ENCODE measurements at places on chromosomes 12 and 14.

DNA sequence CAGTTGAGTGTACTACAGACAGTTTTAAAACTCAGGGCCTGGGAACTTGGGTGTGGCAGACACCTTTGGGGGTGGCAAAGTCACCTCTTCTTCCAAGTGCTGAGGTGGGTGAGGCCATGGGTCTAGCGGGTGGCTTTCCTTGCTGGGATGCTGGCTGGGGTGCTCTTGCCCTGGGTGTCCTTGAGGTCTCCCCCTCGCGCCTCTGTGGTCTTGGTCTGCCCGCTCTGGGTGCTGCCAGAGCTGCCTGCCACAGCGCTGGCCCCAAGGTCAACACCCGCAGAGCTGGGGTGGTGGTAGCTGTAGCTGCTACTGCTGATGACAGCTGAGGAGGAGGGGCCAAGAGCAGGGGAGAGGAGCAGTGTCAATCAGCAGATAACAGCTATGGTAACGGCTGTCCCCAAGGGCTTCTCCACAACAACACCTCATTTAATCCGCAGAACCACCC lies 6.8 kb downstream of the KRT74 start:
- DNase-seq: no peak

GRCh38 chr12:105335856-105336255 lies 5.4 kb downstream of the C12orf75 start:
- DNase-seq: no peak

DNA sequence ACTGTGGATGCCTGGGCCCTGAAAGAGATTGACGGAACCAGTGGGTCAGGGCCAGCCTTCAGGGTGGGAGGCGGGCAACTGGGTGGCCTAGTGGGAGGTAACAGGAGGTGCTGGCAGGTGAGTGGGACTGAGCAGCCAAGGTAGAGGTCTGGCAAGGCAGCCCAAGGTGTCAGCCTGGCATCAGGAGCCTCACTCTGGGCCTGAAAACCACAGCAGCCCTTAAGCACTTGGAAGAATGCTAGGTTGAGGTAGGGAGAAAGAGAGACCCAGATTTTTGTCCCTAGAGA lies 315.8 kb upstream of the PRICKLE1 start:
- no peak for DNase-seq

DNA sequence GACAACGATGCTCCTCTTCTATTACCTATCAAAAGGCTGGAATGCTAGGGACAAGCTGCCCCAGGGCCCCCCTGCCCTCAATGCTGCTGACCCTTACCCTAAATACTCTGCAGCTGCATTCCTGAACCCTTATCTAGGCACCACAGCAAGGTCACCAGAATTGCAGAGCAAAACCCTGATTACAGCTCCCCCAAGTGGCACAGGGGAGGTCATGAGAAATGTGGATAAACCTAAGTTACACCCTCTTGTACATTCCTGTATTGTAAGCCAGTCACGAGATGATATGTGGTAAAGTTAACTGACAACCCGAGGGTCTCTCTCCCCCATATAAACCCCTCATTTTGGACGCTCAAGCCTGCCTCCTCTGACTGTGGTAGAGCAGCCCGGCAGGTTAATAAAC lies 411.8 kb upstream of the STXBP6 start:
- no peak for DNase-seq

DNA sequence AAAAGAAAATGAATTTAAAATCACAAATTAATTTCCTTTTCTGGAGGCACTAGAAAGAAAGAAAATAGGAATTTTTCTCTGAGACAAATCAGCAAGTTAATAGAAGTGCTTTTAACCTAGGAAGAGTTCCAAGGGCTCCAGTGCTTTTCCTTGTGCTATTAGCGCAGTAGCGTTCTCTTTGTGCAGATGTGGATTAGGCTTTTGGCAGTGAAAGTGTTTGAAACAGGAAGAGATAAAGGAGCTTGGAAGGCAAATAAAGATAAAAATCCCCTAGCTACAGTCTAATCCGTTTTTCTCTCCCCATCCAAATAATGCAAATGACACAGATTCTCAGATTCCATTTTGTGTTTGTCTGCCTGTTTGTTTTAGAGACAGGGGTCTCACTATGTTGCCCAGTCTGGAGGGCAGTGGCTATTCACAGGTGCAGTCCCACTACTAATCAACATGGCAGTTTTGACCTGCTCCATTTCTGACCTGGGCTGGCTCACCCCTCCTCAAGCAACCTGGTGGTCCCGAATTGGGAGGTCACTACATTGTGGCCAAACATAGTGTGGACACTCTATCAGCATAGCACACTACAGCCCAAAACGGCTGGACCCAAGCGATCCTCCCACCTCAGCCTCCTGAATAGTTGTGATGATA lies 166.1 kb downstream of the PAWR start:
- DNase-seq: no peak

DNA sequence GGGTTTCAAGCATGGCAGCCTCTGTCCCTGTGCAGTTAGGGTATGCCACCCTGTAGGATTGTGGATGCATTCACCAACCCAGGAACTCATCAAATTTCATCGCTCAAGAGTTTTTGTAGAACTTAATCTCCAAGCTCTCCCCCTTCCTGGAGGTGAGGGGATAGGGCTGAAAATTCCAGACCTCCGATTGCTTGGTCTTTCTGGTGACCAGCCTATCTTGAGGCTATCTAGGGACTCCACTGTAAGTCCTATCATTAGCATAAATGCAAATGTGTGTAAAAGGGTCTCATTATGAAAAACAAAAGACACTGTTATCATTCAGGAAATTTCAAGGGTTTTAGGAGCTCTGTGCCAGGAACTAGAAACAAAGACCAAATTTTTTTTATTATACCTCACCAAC lies 244.0 kb downstream of the DUSP6 start:
- no peak for DNase-seq

GRCh38 chr14:69317102-69317755 lies 57.3 kb downstream of the GALNT16 start:
- DNase-seq: peak; percentile 98

DNA sequence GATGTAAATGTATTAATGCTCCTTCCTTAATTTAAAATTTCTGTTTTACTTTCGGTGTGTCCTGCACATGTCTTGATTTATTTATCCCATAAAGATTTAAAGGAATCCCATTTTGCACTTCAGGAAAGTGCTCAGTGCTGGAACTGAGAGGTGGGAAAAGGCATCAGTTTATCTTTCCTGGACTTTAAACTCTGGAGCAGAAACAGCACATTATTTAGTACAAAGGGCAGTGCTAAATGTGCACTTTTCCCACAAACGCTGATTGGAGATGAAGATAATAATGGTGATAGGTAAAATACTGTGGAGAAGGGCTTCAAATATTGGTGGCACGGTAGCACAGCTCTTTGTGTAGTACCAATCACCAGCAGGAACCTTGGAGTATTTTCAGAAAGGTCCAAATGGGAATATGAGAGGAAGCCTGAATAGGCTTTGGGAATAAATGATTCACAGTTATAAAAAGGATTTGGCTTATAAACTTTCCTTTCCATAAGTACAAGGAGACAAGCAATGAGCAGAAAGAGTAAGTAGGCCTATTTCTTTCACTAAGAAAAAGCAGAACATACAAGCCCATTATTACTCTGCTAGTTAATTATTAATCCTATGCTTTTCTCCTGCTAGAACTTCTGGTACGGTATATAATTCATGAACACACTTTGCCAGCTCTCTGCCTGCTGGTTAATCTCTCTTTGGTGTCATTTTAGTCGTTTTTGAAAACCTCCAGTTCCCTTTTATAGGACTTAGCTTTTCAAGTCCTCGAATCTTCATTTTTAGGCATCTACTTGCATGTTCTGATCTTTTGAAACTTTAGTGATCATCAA lies 58.3 kb downstream of the SLC15A5 start:
- no peak for DNase-seq

DNA sequence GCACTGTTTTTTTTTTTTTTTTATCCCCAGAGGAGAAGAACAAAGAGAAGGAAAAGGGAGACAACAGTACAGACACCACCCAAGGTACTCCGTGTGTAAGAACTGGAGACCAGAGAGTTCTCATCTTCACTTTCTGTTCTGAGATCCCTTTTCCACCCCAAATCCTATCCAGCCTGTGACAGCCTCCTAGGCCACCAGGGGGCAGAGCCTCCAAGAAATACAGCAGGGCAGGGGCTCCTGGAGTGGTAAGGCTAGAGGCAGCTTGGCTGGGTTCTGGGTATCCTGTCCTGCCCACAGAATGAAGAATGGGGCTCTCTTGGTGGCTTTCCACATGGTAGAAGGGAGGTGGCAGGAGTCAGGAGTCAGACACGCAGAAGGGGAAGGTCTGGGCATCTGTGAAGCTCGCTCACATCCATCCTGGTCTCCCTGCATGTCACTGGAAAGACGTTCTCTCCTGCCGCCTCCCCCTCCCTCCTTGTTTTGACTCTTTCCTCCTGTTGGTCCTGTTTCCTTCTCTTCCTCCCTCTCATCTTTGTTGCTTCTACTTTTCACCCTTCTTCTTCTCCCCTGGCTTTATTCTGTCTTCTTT lies 12.0 kb downstream of the CLSTN3 start:
- DNase-seq: no peak

DNA sequence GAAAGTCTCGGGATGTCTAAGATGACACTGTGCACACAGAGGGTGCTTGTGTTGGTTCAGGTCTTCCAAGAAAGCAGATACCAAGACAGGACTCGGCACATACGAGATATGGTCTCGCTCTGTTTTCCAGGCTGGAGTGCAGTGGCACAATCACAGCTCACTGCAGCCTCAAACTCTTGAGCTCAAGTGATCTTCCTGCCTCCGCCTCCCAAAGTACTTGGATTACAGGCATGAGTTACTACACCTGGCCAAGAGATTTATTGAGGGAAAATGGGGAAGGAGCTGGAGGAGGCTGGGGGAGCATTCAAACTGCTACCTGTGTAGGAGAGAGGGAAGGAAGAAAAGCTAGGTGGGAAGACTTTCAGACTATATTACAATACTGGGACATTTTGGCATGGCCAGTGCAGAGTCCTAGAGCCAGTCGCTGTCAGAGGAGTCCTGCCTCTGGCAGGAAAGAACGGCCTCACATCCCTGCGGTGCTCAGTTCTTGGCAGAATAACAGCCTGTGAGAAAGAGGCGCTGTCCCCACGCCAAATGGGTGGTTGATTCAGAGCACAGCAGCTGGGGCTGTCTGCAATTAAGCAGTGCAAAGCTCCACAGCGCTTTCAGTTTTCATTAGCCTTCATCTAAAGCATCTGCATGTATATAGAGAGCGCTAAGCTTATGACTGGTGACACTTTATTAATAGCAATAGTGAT lies 18.3 kb downstream of the SLC17A8 start:
- DNase-seq: peak; percentile 72

DNA sequence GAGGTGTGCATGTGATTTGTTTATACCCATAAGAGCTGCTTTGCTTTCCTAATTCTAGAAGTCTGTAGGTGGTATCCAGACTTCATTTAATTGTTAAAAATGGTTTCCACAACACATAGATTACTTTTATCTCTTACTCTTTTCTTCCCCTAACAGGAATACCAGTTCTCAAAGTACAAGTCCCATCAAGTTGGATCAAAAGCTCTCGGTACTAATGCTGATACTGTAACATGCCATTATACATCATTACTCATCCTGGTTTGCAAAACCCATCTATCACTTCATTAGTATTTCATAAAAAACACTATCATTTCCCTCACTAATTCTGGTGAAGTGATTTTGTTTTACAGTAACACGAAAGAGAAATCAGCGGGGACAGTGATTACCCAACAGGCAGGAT lies 94.3 kb downstream of the PPP2R5E start:
- DNase-seq: no peak

GRCh38 chr12:109710205-109710746 lies 3.3 kb upstream of the FAM222A start:
- no peak for DNase-seq

DNA sequence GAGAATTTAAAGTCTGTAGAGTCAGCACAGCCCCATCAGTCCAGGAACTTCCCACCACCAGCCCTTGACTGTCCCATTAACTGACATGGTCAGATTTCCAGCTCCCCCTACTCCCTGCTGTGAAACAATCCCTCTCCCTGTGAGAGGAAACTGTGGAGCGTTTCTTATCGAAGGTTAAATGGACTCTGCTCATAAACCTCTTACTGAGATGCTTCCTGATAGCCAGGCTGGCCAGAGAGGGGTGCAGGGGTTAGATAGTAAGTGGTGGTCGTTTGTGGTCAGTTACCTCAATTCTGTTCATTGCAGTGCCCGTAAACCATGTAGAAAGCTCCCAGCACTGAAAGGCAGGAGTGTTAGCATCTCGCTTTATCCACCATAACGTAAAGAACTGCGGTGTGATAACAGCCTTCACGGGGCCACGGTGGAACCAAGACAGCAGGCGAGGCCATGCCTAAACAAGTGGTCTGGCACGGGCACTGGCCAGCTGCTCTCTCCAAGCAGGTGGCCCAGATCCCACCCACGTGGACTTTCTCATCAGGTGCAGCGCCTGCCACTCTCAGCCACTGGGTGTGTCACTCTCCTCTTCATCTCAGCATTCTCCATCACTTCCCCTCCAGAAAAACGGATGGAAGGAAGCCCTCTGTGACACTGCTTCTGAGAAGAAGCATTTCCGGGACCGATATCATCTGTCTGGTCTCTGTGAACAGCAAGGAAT lies 102.2 kb downstream of the FBXL14 start:
- no peak for DNase-seq

DNA sequence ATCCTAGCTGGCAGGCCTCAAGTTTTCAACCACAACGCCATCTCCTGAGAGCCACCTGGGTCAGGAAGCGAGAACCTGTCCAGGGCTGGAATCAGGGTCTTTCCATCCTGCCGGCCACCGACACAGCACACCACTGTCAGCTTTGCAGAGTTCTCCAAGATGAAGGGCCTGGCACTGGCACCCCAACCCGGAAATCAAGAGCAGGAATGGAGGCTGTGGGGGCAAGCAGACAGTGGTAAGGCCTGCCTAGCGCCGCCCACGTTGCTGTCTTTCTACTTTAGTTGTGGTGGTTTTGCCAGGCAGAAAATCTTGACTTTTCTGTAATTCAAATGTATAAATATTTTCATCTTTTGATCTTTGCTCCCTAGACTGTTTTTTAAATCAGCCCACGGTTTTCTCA lies 90.7 kb downstream of the ITPK1 start:
- no peak for DNase-seq

DNA sequence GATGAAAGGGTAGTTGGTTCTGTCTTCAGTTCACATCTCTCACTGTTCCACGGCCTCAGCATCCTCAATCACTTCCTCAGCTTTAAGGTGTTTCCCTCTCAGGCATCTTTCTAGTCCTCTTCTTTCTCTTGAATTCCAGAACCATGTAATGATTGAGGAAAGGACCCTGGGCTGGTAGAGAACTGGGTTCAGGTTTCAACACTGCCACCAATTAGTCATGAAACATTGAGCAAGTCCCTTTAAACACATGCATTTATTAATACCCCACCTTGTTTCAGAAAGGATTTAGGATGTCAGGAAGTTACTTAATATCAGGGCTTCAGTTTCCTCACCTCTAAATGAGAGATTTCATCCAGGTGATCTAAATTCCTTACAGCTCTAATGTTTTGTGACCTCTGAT lies 7.2 kb downstream of the DMAC2L start:
- DNase-seq: no peak

- DNase-seq: no peak
Measured at GRCh38 chr14:74569387-74569786, 42.6 kb downstream of the LTBP2 start.

- DNase-seq: no peak
Measured at GRCh38 chr12:109538191-109538863, 35.0 kb downstream of the MMAB start.
